Activated naive CD8-positive, alpha-beta T cell treated with anti-CD3 and anti-CD28 coated beads, Interleukin-2, amount 50 U/mL, for 24 hours (primary cell): ENCODE measurements at places on chromosomes 16 and 17.

DNA sequence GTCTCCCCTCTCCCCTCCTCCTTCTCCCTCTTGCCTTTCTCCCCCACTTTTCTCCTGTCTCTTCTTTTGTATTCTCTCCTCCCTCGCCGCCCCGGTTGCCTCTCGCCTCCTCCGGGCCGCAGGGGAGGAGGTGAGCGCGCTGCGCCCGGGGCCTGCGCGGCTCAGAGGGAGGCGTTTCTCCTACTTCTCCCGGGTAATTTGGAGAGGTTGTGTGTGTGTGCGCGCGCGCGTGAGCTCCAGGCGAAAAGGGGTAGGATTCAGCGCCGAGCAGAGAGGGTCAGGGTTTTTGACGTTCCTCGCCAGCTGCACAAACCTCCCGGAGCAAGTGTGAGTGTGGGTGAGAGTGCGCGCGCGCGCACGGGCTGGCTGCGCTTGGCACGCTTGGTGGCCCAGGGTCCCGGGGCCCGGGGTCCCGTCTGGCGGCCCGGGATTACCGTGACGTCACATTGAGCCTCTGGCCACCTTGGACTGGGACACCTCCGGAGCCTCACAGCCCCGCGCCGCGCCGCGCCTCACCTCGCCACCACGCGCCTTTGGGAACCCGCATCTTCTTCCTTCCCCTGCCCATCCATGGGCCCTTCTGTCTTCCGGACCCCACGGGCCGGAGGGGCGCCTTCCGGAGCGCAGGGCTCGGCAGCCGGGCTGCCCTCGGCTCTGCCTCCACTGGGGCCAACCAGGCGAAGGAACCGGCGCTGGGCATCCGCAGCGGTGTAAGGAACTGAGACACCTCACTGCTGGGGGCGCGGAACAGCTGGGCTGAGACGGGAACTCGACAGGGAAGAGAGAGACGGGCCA is 479 bp downstream of the IRX6 start:
- DNase-seq: no peak

DNA sequence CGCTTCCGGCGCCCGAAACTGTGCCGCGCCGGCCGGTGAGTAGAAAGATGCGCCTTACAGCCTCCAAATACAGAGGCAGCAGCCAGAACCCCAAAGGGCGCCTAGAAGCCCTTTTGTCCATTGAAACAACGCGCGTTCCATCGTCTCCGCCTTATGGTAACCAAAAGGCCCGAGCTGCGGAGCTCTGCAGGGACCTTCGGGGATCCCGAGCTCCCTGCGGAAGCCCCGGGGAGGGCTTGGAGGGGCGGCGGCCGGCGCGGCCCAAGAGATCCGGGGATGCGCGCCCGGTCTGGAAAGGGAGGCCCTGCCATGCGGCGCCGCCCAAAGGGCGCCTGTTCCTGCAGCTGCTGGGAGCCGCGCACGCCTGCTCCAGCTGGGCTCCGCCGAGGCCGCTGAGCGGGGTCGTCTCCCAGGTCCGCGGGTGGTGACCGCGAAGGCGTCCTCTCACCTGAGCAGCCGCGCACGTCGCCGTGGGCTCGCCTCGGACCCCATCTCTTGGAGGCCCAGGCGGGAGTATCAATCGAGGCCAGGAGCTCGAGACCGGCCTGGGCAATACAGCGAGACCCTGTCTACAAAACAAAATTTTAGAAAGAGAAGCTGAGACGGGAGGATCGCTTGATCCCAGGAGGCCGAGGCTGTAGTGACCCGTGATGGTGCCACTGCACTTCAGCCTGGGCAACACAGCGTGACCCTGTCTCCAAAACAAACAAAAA is 742 bp upstream of the FBXO31 start:
- no peak for DNase-seq

GRCh38 chr17:65459677-65460347 is 101.6 kb downstream of the AXIN2 start:
- DNase-seq: no peak

DNA sequence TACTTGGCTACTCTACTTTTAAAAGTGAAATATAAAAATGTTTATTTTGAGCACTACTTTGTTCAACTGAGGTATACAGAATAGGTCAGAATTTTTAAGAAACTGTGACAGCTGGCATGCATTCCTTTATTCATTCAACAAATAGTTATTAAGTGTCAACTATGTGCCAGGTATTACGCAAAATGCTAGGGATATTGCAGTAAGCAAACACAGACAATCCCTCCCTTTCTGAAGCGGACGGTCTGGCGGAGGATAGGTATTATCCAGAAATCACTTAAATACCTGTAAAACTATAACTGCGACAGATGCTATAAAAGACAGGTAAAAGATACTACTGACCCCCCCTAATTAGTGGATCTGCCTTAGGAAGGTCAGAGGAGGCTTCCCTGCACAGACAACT is 26.1 kb downstream of the METTL16 start:
- DNase-seq: no peak

DNA sequence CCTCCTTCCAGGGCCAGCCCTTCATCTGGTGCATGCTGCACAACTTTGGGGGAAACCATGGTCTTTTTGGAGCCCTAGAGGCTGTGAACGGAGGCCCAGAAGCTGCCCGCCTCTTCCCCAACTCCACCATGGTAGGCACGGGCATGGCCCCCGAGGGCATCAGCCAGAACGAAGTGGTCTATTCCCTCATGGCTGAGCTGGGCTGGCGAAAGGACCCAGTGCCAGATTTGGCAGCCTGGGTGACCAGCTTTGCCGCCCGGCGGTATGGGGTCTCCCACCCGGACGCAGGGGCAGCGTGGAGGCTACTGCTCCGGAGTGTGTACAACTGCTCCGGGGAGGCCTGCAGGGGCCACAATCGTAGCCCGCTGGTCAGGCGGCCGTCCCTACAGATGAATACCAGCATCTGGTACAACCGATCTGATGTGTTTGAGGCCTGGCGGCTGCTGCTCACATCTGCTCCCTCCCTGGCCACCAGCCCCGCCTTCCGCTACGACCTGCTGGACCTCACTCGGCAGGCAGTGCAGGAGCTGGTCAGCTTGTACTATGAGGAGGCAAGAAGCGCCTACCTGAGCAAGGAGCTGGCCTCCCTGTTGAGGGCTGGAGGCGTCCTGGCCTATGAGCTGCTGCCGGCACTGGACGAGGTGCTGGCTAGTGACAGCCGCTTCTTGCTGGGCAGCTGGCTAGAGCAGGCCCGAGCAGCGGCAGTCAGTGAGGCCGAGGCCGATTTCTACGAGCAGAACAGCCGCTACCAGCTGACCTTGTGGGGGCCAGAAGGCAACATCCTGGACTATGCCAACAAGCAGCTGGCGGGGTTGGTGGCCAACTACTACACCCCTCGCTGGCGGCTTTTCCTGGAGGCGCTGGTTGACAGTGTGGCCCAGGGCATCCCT is 7.4 kb downstream of the NAGLU start:
- no peak for DNase-seq

DNA sequence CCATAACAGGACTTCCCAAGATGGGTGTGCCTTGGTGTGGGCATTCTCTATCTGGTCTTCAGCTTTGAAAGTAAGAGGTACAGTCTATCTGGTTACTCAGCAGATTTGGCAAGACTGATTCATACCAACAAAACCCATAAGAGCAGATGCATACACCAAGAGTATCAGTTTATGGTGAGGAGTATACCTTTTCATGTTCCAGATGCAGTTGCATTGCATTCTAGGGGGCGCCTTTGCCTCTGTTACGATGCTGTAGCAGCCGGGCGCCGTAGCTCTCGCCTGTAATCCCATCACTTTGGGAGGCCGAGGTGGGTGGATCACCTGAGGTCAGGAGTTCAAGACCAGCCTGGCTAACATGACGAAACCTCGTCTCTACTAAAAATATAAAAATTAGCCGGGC is 31.1 kb upstream of the CARMIL2 start:
- peak; percentile 14 for DNase-seq

DNA sequence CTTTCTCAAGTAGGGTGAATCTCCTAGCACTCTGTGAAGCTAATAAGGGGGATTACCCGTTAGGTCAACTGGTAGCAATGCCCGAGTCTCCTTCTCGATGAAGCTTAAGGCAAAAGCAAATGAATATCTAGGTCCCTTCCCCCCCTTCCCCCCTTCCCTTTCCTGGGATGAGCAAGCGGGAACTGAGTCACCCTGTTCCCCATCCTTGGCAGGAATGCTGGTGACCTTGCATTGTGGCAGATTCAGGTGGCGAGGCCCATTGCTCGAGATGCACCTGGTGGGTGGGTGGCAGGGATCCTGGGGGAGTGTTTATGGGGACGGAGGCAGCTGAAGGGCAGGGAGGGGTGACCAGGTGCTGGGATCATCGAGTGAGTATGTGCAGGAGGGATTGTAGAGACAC is 7.1 kb downstream of the NXPH3 start:
- no peak for DNase-seq

DNA sequence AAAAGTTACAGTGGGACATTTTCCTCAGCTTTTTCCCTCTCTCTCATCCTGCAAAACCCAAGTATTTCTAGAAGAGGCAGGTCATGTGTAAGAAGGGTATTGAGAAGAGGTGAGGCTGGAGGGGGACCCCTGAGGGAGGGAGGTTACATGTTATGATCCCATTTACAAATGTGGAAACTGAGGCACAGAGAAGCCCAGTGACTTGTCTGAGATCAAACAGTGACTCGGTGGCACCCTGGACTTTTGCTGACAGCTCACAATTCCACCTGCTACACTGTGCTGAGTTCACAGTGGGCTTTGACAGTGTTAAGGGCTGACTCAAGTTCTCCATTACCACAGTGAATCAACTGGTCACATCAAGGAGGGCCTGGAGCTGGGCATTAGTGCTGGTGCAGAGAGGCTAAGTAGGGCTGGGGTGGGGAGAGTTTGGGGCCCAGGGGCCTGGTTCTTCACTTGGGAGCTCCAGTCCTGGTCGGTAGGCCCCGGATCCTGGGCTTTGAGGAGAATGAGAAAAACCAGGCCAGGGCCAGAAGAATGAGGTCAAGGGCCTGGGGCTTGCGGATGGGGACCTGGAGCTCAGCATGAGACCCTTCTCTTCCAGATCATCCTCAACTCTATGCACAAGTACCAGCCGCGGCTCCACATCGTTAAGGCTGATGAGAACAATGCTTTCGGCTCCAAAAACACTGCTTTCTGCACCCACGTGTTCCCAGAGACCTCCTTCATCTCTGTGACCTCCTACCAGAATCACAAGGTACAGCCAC is 26.0 kb downstream of the TBX4 start:
- no peak for DNase-seq

DNA sequence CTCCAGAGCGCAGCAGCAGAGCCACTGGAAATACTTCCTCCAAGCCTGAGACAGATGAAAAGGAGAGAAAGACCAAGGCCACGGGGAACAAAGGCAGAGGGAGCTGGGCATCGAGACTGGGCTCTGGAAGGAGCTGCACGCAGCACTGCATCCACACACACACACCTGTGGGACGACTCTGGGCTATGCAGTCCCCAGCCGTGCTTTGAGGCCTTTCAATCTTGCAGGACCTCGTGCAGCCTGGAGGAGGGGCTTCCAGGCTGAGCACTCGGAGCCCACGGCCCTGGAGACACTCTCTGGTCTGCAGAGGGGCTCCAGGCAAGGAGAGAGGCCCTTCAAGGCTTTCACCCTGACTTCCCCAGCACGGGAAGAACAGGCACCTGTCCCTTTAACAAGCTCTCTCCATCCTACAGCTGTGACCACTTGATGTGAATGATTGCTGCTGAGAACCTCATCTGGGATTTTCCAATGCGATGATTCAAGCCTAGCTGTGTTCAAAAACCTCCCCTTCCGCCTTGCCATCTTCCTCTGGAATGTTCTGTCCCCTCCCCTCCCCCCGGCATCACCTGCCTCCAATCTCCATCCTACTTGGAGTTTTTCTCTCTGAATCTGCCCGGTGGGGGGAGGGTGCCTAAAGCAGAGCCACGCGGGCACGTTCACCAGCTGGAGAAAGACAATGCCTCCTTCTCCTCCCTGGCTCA is 37.5 kb downstream of the RBFOX3 start:
- DNase-seq: no peak

- no peak for DNase-seq
Measured at GRCh38 chr17:30208214-30208613, 27.3 kb downstream of the SLC6A4 start.

DNA sequence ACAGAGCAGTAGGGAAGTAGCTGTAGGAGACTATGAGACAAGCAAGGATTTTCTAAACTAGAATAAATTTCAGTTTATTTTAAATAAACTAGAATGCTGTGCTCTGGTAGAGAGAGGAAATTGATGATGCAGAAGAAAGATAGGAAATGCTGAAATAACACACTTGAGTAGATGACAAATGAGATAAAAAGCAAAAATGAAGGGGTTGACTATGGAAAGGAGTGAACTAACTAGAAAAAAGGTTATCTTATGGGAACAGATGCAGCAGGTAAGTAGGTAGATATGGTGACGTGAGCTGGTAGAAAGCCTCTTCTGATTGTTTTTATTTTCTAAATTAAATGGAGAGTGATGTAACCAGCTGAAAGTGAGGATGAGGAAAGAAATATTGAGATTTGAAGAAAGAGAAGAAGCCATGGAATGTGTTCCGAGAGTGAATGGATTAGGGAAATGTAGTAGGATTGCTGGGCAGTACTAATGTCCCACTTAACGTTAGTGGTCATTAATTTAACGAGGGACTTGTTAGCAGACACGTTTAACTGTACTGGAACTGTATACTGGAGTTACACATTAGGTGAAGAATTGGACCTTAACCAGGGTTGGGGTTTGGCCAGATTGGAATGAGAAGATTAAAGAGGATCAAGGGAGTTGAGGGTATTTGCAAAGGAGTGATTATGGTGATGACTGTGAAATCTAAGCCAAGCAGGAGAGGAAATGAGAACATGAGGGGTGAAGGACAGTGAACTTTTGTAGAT is 196.5 kb downstream of the TANC2 start:
- DNase-seq: no peak

DNA sequence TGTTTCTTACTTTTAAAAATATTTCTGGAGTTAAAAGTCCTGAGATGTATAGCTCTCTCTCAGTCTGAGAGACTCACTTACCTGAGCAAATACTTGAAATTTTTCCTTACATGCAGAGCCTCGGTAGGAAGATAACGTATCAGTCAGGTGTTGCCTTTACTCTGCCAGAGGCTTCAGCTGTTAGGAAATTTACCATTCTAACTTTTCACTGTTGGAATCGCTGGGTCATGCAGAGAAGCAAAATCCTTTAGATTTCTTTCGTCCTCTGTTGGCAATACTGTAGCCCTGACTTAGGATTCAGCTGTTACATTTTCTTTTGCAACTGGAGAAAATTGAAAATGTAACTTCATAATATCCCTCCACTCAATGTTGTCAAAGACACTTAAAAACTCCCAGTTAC is 20.0 kb upstream of the KCNJ16 start:
- no peak for DNase-seq

DNA sequence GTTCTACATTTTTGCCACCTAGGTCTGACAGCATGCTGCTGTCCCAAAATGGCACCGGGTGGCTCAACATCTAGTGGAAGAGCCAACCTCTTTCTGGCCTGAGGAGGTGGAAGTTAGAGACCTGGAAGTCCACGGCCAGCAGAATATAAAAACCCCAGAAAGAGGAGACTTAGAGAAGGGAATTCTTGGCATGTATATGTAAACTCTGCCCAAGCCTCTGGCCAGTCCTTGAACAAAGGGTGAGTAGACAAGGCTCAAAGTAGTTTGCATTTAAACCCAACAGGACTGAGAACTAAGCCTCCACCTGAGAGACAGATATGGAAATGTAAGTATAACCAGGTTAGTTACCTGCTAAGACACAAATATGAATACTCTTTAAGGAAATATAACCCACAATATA is 210.3 kb downstream of the GRIN2A start:
- no peak for DNase-seq
